HFFc6 (cell line): ENCODE measurements at places on chromosomes 12 and 14.

DNA sequence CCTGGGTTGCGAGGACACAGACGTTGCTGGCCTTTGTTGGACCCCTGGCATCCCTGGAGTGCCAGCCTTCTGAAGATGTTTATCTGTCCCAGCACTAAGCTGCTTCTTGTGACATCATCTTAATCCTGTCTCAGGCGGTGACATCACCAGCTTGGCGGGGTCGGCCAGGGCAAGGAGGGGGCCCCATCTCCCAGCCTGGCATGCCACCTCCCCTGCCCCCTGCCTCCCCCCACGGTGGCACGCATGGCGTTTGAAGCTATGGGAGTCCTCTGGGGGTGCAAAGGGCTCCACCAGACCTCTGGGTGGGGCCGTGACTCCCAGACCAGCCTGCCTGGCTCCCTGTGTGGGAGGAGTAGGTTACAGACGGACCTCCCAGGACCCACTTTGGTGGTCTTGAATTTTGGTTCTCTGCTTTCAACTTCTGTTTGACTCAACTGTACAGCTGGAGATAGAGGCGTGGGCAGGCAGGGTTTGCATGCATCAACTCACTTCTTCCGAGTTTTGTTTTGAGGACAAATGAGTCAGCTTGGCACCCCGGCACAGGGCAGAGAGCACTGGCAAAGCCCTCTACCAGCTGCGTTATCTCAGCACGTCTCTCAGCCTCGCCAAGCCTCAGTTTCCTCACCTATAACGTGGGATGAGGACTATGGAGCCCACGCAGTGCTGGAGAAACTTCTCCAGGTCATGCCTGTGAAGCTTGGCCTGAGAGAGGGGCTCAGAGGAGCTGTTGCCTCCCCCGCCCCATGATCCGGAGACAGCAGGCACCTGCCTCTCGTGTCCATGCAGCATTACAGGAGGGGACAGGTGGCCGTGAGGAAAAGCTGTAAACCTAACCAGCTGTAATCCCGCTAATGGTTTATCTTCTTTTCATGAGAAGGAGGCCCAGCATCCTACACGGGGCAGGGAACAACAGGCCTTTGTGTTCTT, 38.8 kb upstream of the EML1 start:
- DNase-seq = no peak

- DNase-seq = no peak
Observed at GRCh38 chr12:26022043-26022442, 63.6 kb downstream of the RASSF8 start.

DNA sequence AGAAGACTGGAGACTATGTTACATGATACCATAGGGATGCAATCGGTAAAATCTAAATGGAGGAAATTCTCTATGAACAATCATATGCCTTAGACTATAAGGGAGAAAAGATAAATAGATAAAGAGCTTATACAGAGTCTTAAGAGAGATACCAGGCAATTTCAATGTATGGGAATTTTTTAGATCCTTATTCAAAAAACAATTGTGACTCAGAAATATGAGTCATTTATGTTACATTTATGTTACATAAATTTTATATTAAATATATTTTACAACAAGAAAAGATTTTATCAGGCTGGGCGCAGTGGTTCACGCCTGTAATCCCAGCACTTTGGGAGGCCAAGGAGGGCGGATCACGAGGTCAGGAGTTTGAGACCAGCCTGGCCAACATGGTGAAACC, 36.5 kb upstream of the PSMA6 start:
- DNase-seq = no peak

DNA sequence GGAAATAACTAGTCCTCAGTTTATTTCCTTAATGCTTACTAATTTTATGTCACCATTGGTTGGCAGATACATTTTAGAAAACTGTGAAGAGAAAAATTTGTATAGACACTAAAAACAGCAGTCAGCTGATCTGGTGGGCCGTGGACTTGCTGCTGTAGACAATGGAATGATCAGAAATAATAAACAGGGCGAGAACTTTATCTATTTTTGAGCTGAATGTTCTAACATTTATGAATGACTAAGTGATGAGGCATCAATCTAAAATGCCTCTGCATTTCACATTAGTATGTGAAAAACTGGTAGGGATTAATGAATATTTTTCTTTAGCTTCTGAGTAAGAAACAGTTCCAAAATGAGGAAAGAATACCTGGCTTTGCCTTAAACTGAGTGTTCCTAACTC, 24.8 kb upstream of the PKP2 start:
- DNase-seq = no peak

DNA sequence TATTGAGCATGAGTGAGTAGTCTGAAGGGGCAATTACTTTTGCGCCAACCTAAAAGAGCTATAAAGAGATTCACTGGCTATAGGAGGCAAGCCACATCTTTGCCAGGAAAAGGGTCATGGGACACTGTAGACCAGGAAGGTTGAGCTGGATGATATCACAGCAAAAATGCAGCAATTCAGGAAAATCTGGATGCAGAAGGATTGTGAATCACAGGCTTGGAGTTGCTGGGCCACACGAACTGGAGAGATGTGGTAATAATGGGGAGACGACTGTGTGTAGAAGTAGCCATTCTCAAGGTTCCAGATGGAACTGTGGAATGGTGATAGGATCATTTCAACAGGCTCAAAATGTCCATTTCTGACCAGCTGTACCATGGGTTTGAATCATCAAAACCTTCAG, 151.4 kb upstream of the DAAM1 start:
- DNase-seq = no peak

- DNase-seq = no peak
Observed at GRCh38 chr14:34364201-34364600, 97.8 kb downstream of the SPTSSA start.

DNA sequence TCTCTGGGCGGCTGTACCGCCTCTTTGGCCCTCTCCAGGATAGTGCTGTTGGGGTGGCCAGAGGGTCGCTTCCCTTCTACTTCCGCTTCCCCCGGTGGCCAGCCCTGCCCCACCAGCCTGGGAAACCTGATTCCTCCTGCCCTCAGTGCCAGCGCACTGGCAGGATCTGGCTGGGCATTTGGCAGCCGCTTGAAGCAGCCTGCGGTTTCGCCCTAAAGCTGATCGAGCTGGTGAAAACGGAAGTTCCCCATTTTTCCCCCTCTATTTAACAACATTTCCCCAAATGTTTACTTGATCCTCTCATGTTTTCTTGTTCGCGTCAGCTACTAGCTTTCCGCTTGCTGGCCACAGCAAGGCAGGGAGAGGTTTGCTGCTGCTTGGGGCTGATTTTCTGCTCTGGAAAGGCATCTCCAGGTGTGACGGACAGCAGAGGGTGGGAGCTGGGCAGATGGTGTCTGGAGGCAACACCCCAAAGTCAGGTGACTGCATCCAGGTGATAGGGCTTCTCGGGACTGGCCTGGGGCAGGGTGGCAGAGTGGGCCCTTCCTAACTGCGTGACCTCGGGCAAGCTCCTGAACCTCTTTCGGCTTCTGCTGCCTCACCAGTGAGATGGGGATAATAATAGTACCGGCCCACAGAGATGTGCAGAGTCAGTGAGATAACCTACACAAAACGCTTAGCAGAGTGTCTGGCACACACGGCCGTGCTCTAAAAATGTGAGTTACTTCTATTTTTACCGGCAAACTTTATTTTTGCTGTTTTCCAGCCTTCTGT, 53.1 kb downstream of the TSPAN9 start:
- no peak for DNase-seq

DNA sequence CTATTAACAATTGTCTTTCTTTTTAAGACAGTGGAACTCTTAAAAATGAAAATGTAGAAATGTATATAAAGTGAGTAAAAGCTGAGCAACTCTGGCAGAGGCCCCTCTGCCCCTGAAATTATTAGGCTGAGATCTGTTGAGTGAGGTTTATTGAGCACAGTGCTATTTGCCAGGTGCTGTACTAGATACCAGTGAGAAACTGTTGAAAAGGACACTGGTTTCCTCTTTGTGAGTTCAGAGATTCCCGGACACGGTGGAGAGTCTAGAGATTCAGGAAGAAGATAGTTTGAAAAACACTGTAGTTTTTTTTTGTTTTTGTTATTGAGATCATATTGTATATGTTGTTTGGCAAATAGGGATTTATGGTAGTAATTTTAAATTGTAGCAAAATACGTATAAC, 11.2 kb downstream of the ACVR1B start:
- DNase-seq = no peak
